NCI-H187 (cell line): ENCODE measurements at places on chromosomes 7 and 10.

- no peak for DNase-seq
These were observed 30.7 kb downstream of the ST8SIA6 start for GRCh38 chr10:17423632-17424186.

- no peak for DNase-seq
These were observed 187.5 kb downstream of the GPAM start for GRCh38 chr10:111996103-111996502.

DNA sequence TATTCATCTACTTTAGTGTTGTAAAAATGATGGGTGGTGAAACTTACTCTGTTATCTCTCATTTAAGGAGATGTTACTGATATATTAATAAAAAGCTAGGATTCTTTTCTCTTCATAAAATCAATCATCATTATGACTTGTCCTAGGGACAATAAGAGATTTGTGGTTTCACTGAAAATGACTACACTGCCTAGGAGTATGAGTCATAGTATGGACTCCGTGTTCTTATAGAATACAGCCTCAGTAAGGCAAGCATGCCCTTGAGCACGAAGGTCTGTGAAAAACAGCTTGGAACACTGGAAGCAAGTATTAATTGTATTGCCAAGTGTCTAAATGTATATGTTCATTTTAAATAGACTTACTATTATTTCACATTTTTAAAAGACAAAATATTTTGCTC is 749.2 kb upstream of the PCDH15 start:
- no peak for DNase-seq

DNA sequence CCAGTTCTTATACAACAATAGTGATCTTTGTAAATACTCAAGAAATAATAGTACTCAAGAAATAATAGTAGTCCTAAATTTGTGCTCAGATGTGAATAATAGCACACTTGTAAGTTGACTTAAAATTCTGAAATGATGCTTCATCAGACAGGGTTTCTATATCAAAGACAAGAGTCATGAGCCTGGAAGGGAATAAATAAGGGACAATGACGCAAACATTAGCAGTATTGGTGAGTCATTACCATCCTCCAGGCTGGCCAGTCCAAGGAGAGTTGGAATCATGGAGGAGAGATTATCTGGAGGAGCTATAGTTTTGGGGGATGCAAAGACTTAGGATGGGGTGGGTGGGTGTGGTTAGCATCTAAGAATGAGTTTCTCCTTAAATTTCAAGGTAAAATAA is 6.1 kb upstream of the SH3PXD2A start:
- no peak for DNase-seq

DNA sequence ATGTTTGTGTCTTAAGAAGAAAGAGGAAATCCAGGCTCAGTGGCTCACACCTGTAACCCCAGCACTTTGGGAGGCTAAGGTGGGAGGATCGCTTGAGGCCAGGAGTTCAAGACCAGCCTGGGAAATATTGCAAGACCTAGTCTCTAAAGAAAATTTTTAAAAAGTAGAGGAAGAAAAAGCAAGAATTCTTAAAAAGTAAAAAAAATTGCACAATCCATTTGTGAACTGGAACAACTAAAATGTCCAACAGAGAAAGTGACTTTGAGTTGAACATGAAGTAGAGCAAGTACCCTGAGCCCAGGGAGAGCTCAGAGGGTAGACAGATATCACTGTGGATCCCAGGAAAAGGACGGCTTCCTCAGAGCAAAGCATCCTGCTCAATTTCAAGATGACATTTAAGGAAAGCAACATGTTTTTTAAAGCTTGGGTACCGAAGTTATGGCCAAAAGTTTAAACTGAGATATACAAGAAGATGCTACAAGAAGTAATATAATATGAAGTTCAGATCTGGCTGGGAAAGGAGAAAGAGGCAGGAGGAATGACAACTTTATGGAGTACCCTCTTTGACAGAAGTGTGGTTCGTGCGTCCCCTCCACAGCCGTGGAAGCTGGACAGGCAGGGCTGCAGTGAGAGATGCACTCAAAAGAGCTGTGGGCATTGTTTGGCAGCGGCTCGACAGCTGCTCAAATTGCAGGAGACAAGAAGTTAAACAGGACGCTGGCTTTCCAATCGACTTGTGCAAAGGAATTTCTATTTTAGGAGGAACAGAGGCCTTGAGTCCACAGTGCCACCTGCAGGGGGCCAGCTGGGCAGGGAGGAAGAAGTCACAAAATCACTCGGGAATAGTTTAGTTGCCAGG is 201.3 kb downstream of the JCAD start:
- no peak for DNase-seq

GRCh38 chr10:29948881-29949355 is 110.5 kb downstream of the JCAD start:
- DNase-seq = no peak

DNA sequence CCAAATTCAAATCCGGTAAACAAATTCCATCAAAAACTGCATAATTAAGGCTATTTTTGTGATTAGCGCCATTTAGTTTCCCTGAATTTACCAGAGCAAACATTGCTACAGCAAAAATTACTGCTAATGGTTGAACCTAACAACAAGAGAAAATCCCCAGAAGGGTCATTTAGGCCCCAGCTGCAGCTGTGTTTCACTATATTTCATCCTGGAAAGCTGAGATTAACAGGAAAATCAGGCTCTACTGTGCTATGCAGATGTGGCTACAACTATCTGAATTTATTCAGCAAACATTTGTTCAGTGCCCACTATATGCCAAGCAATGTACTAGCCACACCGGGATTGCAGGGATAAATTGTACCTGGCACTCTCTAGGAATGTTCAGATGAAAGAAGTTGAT is 104.0 kb downstream of the PON1 start:
- no peak for DNase-seq
